Activated naive CD4-positive, alpha-beta T cell treated with Interleukin-2 at 50 U/mL for 16 hours (primary cell): ENCODE measurements at places on chromosomes 2 and 18.
A peak's percentile ranks its signal among the peaks of the same experiment; 100 is the strongest.

GRCh38 chr2:70962885-70963878, 15.2 kb upstream of the ANKRD53 start:
- no peak for DNase-seq

DNA sequence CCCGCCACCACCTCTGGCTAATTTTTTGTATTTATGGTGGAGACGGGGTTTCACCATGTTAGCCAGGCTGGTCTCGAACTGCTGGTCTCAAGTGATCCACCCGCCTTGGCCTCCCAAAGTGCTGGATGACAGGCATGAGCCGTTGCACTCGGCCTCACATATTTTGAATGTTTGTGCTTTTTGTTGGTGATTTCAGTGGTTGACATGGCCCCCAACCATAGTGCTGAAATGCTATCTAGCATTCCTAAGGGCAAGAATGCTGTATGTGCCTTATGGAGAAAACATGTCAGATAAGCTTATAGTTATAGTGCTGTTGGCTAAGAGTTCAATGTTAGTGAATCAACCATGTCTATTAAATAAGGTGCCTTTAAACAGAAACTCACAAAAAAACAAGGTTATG, 8.9 kb downstream of the ZAP70 start:
- no peak for DNase-seq

DNA sequence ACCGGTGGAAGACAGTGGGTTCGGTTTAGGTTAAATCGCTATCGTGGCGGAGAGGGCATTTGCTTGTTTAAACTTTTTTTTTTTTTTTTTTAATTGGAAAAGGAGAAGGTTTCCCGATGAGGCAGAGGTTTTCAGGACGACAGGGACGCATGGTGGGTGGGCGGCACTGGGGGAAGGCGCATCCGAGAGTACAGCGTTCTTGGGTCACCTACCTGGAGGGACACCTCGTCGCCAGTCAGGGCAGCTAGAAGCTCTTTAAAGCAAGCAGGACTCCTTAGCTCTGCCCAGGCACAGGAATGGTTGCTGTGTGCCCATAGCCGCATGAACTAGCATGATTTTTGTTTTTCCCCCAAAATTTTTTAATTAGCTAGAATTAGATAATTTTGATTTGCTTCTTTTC, 437 bp downstream of the LDLRAD4 start:
- no peak for DNase-seq

DNA sequence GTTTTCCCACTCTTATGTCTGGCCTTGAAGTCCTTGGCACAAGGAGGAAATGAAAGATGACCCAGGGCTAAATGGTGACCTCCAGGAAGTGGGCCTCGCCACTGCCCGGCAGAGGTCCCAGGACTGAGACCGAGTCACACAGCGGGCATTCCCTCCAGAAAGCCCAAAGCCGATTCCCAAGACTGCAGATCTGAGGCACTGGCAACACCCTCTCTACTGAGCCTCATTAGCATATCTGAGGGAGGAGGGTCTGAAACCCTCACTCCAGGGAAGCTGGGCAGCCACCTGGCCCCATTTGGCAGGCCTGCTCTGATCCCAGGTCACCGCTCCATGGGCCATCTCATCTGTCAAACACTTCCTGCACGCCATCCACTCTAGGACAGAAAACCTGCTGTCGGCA, 29.1 kb downstream of the FAM178B start:
- DNase-seq = no peak

- no peak for DNase-seq
Measured at GRCh38 chr2:95052804-95053479, 27.4 kb downstream of the MAL start.

DNA sequence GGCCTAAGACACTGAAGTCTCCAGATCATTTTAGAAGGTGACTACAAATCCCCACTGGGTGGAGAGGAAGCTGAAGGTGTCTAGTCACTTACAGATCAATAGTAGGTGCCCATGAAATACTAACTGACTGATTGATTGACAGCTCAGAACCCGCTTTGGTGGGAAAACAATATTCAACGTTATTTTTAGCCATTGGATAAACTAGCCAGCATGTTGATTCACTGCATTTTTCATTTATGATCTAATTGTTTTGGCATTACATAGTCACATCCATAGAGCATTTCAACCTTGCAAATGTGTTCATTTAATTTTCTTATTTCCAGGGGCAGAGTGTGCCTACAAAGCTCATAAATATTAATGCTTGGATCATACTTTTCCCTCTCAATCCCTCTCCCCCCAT, 162.3 kb downstream of the MREG start:
- no peak for DNase-seq

DNA sequence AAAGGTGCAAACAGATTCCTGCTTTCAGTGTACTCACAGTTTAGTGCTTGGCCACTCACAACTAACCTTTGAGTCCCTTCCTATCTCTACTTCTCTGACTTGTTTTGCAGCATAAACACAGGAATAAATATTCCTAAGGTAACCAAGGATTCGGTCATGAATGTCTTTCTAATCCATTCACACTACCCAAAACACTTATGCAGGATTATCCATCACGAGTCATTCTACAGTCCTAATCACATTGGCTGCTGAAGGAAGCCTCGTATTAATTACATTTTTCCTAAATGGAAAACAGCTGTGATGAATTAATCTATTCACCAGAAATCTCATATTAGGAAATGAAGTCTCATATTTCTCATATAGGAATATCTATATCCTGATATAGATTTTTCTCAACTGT, 16.3 kb downstream of the RDH14 start:
- DNase-seq = no peak

GRCh38 chr18:27994571-27994970, 182.4 kb downstream of the CDH2 start:
- DNase-seq = no peak

DNA sequence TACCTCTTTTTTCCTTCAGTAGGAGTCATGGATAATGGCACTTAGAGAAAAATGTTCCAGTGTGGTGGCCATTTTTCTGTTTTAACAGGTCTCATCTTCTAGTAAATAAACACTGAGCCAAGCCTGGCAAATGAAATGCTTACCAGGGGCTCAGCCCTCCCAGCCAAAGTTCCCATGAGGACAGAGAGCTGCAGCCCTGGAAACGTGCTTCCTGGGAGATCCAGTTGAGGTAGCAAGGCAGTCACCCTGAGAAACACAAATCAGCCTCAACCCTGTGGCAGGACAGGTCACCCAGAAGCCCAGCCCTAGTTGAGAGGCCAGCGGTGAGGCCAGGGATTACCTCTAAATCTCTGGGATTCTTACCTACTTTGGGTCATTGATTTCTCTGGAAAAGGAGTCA, 140.1 kb downstream of the LNPK start:
- DNase-seq = no peak

DNA sequence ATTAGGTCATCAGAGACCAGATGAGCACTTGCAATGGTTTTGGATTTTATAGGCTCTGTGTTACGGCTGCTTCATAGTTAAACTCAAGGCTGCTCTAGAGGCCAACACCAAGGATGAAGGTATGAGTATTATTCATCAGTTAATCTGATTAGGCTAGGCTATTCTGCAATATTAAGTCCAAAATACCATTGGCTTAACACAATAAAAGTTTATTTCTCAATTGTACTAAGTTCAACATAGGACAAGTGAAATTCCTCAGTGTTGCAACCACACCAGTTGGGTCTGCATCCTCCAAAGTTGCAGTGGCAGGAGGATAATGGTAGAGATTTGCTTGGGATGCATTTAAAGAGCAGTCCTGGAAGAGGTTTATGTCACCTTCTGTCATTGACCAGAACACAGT, 538.3 kb upstream of the CDH2 start:
- no peak for DNase-seq

GRCh38 chr2:60379684-60380083, 173.8 kb downstream of the BCL11A start:
- no peak for DNase-seq

DNA sequence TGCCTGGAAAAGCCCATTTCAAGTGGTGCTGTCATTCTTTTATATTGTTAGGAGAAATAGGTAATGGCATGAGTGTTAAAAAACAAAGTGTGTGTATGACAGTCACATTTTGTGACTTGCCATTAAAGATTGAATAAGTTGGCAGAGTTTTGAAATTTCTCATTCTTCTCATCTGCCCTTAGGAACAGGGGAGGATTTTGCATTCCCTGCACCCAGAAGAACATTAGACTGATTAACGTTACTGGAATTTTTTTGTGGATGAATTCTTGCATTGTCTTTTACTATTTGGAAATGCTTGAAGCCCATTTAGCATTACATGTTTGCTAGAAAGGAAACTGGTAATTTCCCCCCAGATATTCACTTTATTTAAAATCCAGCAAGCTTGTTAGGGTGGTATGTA, 162.2 kb downstream of the BABAM2 start:
- DNase-seq = no peak

DNA sequence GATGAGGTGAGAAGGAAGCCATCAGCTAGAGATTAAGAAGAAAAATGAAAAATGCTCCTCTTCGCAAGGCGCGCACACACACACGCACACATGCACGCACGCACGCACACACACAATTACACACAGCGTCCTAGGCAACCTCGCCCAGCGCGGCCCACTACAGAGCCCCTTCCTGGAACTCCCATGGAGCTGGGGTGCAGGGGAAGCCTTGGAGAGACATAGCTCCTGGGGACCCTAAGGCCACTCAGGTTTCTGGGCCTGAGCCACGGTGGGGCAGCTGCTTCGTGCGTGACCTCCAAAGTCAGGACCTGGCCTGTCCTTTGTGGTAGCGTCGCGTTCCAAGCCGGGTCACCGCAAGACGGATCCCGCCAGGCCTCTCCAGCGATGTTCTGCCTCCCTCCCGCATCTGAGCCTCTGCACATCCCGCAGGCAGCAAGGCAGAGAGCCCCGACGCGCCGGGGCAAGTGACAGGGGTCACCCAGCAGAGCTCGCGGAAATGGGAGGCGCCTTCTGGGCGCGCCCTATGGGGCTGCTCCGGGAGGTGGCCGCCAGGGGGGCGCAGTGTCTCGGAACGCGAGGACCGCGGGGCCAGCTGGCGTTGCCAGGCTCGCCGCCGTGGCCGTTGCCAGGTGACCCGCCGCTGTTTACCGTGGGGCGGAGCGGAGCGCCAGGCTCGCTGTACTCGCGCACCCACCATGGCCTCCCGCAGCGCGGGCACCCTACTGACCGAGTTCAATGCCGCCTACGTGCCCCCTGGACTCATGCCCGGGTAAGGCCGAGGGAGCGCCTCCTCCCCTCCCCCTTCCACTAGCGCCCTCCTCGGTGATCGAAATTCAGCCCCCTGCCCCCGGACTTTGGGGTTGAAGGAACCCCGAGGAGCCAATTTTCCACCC, 79.0 kb downstream of the CIB4 start:
- peak; percentile 4 for DNase-seq

DNA sequence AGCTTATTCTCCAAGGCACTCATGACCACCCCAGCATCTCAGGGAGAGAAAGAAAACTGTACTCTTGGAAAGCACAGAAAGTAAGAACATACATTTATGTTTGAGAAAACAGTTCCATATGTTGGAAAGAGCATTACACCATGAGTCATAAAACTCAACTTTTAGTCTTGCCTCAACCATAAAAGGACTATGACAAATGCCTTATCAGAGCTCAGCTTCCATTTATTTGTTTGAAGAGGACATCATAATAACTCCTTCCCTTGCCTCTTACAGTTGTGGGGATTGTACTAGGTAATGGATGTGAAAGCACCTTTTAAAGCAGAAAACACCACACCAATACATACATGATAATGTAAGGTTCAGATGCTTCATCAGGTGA, 370.8 kb downstream of the LNPK start:
- DNase-seq = no peak

- DNase-seq = no peak
Measured at GRCh38 chr18:59834267-59834666, 65.5 kb upstream of the PMAIP1 start.

- DNase-seq = no peak
Measured at GRCh38 chr2:109440499-109441156, 173.1 kb downstream of the SEPTIN10 start.

DNA sequence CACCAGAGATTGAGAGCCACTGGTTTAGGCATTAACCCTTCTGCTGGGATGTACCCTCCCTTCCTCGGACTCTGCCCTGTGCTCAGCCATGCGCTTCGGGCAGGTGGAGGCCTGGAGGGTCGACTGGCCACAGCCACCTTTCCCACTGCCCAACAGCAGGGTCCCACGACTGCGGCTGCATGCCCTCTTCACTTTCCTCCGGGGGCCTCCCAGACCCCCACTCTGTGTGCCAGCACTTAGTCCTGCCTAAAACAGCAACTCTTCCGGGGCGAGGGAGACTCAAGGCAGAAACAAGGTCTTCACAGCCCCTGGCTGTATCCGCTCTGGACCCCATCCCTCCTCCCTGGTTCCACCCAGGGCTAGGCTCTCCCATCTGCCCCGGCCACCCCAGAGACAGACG, 31.3 kb upstream of the BIN1 start:
- no peak for DNase-seq

- no peak for DNase-seq
Measured at GRCh38 chr18:58979615-58980014, 114.9 kb downstream of the ZNF532 start.

- no peak for DNase-seq
Measured at GRCh38 chr2:101123795-101124471, 27.2 kb downstream of the TBC1D8 start.

DNA sequence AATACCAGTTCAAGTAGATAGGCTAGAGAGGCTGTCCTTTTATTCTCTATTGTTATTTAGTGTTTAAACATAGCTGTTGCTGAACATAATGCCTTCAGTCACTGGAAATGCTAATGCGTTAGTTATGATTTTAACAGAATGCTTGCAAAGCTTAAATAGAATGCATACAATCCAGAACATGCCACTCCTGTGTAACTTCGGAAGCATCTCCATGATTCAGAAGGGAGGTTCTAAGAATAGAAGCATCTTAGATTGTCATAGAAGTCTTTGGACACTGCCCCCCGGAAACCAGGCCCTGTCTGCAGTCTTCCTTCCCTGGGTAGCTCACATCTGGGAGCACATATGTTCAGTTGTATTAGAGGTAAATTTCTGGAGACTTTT, 73.2 kb downstream of the ZNF532 start:
- no peak for DNase-seq

DNA sequence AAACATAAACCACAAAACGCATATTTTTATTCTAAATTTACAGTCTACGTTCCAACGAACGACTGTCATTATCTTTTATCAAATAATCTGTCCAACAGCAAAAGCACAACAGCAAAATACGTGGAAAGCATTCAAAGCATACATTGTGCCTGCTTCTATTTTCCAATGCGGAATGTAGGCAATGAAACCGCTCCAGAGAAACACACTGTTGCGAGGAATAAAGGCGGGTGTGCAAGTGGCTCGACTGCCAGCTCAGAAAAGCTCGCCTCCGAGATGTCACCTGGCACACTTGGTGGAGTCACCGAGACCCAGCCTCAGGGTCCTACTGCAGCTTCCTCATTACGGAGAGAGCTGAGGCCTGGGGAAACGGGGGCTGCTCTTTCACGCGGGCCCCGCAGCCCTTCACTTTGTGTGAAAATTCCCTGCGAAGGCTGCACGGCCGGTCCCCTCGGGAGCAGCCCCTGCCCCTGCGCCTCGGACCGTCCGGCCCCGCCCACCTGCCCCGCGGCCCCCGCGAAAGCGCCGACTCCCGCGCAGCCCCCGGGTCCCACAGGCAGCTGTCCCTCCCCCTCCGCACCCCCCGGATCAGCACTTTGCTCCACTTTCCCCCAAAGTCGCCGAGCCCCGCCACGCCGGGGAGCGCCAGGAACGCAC, 752 bp downstream of the MGAT4A start:
- DNase-seq = peak; percentile 62

- DNase-seq = no peak
Measured at GRCh38 chr18:59554796-59555335, 142.4 kb downstream of the CCBE1 start.
